ENCODE measurements at places on chromosomes 4 and X.

GRCh38 chrX:68686097-68686977, 38.9 kb downstream of the STARD8 start:
- no peak for DNase-seq

DNA sequence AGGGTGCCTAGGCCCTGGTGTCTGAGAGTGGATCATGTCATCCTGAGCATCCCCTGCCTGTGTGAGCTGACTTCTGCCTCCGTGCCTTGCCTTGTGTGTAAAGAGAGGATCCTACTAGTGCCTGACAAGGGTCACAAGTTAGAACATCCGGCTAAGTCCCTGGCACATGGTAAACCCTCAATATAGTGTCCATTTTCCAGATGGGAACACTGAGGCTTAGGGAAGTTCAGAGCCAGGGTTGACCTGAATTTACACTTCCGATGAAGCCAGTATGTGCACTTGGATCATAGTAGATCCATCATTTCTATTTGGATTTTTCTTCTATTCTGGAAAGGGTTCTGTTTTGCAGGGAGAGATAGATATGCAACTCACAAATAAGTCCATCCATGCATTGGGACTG, 12.5 kb upstream of the PSAPL1 start:
- DNase-seq = no peak

DNA sequence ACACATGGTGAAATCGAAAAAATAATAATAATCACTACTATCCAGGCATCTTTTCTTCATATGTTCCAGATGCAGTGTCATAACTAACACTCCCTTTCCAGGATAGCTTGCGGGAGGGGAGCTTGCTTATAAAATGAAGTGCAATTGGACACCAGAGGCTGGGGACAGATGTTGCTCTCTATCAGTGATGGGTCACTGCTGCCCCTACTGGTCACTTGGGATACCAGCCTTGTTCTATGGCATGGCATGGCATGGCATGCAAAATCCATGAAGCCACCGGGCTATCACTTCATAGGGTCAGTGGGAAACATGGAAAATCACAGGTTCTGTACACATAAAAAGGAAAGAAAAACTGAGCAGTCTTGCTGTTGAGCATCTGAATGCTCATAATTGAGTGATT, 168.1 kb downstream of the GLRA2 start:
- DNase-seq = no peak

- DNase-seq = no peak
Observed at GRCh38 chr4:184503869-184504300, 29.5 kb upstream of the IRF2 start.

DNA sequence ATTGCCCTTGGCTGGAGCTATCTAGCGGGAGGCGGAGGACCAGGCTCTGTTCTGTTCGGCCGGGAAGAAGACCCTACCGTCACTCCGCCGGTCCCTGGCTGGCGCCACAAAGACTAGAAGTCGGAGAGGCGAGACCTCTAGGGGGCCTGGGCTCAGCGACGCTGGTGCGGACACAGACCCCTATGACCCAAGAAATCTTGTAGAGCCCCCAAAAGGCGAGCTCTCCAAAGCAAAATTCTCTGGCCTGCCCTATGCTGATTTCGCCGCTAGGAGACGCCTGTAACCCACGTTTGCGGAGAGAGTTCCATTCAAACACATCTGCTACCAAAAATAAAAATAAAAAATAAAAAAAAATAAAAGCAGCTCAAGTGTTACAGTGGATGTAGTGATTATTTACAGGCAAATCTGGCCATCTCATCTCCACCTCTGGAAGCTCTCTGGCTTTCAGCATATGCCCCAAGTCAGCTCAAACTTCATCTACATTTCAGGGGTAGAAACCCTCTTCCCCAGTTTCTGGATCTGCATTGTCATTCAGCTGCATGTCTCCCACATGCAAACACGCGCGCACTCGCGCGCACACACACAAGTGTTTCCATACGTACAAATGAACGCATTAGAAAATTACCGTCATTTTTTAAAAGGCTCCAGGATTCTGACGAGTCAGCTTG, 2.4 kb upstream of the PCDH10 start:
- DNase-seq = no peak

- no peak for DNase-seq
Observed at GRCh38 chr4:156197216-156197615, 243.6 kb upstream of the CTSO start.

DNA sequence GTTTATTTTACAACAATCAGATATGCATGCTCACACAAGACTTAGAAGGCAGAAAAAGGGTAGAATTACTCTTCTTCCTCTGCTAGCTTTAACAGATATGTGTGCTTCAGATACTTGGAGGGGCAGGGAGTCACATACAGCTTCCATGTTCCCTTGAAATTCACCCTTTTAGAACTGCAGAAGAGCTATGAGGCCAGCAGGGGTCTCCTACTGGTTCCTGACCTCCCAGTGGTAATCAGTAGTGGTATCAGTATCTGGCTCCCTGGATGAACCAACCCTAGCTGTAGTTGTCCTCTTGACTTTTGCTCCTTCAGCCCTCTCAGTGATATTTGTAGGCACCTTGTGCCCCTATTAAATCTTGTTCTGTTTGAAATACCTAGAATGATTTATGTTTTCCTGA, 81.5 kb downstream of the RCHY1 start:
- DNase-seq = no peak

- no peak for DNase-seq
Observed at GRCh38 chr4:140710908-140711622, 45.1 kb downstream of the TBC1D9 start.

GRCh38 chrX:110853610-110854009, 58.0 kb upstream of the CHRDL1 start:
- no peak for DNase-seq

- no peak for DNase-seq
Observed at GRCh38 chr4:152501846-152502536, 33.9 kb downstream of the FBXW7 start.

DNA sequence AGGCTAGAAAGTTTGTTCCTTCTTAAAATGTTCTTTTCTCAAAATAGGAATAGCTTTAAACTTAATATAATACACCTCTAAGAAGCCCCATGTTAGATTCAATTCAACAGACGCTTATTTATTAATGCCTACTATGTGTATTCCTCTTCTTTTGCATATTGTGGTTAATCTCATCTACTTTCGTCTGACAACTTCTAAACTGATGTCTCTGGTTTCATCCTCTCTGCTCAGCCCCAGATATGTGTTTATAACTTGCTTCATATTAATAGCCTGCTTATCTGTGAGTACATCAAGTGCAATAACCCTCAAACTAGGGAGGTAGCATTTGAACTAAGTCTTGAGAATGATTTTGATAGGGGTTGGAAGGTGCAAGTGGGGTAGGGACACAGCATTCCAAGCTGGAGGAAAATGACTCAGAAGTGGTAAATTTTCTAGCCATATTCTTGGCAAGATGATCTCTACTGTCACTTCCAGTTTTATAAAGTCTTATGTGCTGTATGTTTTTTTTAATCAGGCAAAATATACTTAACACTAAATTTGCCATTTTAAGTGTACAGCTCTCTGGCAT, 37.0 kb downstream of the STK26 start:
- DNase-seq = no peak

- no peak for DNase-seq
Observed at GRCh38 chr4:52841682-52842456, 20.2 kb upstream of the RASL11B start.

- DNase-seq = no peak
Observed at GRCh38 chr4:173958445-173958844, 325.0 kb downstream of the FBXO8 start.

GRCh38 chr4:187470061-187470460, 525.5 kb upstream of the ZFP42 start:
- DNase-seq = no peak

DNA sequence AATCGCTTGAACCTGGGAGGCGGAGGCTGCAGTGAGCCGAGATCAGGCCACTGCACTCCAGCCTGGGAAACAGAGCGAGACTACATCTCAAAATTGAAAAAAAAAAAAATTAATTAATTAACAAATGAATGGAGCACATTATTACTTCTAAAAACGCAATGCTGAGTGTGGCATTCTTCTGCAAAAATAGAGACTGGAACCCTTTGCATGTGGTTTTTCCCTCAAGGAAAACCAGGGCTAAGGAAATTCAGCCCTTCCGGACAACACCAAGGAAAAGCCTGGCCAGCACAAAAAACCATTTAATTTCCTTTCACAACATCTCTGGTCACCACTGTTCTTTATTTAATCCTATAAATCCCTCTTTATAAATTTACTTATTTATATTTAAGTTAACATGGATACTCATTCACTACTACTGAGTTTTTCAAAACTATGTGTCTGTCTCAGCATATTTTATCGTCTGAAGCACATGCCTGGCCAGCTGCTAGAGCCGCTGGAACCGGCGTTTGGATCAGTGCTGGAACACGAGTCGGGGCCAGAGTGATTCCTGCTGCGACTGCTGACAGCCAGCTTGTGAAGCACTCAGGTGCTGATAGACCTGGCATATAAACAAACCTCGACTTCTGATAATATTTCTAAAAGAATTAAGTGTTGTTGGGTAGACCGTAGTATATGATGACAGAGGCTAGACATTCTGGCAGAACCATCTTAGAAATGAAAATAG, 84.5 kb upstream of the WWC2 start:
- no peak for DNase-seq

DNA sequence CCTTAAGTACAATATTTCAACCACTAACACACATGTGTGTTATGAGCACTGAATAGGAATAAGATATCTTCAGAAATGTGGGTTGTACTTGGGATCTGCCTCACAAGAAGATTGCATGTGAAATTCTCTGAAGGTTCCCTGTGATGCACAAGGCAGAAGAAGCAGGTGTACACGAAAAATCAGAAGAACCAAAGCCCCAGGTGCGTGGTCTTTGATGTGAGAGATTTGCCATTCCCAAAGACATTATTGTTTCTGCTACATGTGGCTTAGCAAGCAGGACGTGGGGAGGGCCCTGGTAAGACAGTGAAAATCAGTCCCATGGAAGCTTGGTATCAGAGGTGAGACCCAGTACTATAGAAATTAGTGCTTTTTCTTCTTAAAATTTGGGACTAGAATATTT, 13.0 kb upstream of the SPRY1 start:
- DNase-seq = no peak

- DNase-seq = no peak
Observed at GRCh38 chrX:41542135-41542534, 95.0 kb downstream of the NYX start.
